ENCODE measurements at places on chromosomes 11 and 22. TPM values are rescaled to one million over a fixed set of nuclear protein-coding genes. Genes with fewer than 3 reads are reported as not detected.

The SCO2 gene
- 7.9 TPM for total RNA-seq

The SLC15A3 gene
- total RNA-seq = 1.2 TPM

The SPECC1L gene
- 43.6 TPM for total RNA-seq

The PACS1 gene
- 102 TPM for total RNA-seq

The FBXO3 gene
- total RNA-seq = 21.6 TPM

The CCDC116 gene
- total RNA-seq = 0.23 TPM

The SCN2B gene
- not detected for total RNA-seq

The SPI1 gene
- not detected for total RNA-seq

The OR51B2 gene
- not detected for total RNA-seq

The SCUBE1 gene
- total RNA-seq = 0.11 TPM

The REXO2 gene
- total RNA-seq = 86.5 TPM

The SOX6 gene
- total RNA-seq = not detected

The BCO2 gene
- total RNA-seq = 1.4 TPM

The IFITM10 gene
- 0.68 TPM for total RNA-seq

The OR5B21 gene
- 0.82 TPM for total RNA-seq

The NNMT gene
- total RNA-seq = not detected

The KCNQ1 gene
- total RNA-seq = 5.7 TPM

The SERHL2 gene
- total RNA-seq = 0.86 TPM

The NRGN gene
- total RNA-seq = 5.8 TPM

The SLC5A4 gene
- total RNA-seq = not detected

The SHANK3 gene
- total RNA-seq = 0.05 TPM

The NXPE4 gene
- not detected for total RNA-seq

The CASP5 gene
- not detected for total RNA-seq

The ACTN3 gene
- 0.05 TPM for total RNA-seq

The KRTAP5-1 gene
- not detected for total RNA-seq

The EIF3F gene
- 228 TPM for total RNA-seq

All from T-helper 2 cell treated with Interferon-gamma antibody and Interleukin-4, amounts not matched to agents 100 ng/mL and 5 ng/mL, for 36 hours (primary cell).